ENCODE measurements at places on chromosomes 4 and X.

DNA sequence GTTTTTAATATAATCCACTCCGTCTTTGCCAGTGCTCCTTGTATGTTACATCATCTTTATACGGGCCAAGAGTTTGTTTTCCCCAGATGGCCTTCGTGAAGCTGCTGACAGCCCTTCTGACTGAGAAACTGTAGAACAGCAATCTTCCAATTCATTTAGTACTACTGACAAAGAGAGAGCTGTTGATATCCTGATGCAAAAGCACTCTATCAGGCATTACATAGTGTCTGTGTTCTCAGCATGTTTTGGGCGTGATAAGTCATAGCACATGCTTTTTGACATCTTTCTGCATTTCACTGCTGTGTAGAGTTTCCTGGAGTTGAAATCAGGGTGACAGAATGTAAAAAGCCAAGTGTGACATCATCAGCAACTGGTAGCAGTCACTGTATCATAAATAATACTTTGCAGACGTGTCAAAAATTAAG lies 746.3 kb upstream of the FAM241A start:
- no peak for DNase-seq

- DNase-seq = no peak
Observed at GRCh38 chr4:179631321-179631720, 2189.1 kb upstream of the AGA start.

DNA sequence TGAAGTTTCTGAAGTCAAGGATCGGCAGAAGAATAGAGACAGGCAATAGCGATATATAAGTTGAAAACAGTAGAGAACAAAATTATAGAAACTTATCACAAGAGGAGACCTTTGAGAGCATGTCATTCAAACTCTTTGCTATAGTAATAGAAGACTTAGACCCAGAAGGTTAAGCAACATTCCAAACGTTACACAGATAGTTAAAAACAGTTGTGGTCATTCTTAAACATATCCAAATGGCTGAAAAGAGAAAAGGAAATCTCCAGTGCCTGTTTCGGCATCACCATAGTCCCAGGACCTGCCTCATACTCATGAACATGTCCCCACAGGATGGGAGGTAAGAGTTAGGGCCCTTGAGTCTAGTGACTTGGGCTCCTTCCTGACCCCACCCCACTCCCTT lies 258.1 kb upstream of the NOCT start:
- DNase-seq = no peak

GRCh38 chrX:121160987-121161386 lies 113.6 kb downstream of the GLUD2 start:
- no peak for DNase-seq

GRCh38 chr4:110480746-110481271 lies 4.9 kb downstream of the ENPEP start:
- no peak for DNase-seq

DNA sequence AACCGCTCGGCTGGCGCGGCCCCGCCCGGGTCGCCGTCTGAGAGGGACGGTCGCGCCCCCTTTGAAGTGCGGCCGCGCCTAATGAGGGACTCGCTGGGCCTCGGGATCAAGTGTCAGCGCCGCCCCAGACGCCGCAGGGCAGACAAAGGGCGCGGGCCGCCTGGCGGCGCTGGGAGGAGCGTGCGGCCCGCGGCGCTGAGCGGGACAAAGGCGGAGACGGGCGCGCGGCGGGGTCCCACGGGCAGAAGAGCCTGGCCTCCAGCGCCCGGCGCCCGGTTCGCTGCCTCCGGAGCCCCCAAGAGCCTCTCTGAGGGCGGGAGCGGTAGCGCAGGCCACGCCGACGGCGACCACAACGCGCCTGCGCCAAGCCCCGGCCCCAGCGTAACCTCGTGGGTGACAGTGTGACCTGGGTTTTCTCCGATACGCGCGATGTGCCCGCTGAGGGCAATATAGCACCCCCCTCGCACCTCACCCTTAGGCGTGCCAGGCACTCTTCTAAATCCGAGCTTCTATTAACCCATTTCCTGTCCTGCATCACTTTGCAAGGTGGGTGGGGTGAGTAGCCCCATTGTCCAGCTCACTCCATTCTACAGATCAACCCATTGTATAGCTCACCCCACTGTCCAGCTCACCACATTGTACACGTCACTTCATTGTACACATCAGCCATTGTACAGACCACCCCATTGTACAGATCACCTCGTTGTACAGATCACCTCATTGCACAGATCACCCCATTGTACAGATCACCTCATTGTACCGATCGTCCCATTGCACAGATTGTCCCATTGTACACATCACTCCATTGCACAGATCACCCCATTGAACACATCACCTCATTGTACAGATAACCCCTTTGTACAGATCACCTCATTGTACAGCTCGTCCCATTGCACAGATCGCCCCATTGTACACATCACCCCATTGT lies 33.7 kb upstream of the STX18 start:
- DNase-seq = peak; percentile 50

GRCh38 chrX:153557618-153558355 lies 40.3 kb downstream of the ATP2B3 start:
- no peak for DNase-seq

DNA sequence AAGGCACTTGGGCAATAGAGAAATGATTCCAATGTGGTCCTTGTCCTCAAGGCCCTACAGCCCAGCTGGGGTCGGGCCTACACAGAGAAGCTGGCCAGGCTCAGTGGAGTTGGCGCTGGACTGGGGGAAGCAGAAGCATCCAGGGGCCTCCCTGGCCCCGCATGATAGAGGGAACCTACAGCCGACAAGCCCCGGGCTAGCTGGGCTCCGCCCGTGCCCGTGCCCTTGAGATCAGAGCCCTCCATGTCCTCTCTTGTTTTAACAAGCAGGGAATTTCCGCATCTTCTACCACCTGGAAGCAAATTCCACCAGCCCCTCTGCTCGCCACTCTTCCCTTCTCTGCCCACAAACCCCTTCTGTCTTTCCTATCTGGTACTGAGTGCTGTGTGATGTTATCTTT lies 31.6 kb downstream of the CYTL1 start:
- no peak for DNase-seq

DNA sequence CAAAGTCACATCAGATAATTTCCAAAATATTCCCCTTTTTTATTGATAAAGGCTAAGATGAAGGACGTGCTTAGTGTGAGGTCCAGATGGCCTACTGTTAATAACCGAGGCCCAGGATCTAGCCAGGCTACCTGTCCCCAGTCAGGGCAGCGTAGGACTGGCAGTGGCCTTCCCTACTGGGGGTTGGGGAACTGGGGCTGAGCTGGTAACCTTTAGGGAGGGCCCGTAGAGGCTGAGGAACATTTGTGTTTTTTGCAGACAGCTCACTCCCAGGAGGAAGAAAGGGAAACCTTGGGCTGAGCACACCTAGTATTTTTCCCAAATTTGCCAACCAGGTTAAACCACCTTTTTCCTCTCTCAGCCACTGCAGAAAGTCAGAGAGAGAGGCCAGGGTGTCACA lies 59.1 kb downstream of the KLF3 start:
- DNase-seq = no peak

GRCh38 chrX:130419263-130419662 lies 17.5 kb downstream of the RBMX2 start:
- no peak for DNase-seq

- DNase-seq = no peak
Observed at GRCh38 chr4:79688691-79689090, 280.7 kb upstream of the GK2 start.

- DNase-seq = no peak
Observed at GRCh38 chrX:70422851-70423341, at the start of gene GDPD2. Gene GDPD2, plus strand, starts transcription at chrX:70423314. Its CDS starts 1,671 bp downstream, at chrX:70424985.

DNA sequence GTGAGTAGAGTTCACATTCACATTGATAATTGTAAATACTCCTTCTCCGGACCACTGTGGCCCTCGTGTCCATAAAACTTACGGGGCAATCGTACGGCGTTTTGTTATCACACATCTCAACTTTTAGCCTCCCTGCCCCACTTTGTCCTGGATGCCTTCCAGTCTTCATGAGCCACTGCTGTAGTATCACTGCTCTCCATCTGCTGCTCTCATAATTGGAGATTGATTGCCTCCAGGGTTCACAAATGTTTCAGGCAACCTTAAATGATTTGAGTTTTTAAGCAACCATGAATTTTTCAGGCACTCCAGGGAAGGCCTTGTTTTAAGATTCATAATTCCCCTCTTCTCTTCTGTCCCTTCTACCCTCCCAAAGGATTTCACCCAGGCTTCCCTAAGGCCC lies 28.4 kb downstream of the ALPK1 start:
- no peak for DNase-seq

GRCh38 chrX:67961516-67961915 lies 417.7 kb downstream of the AR start:
- no peak for DNase-seq

DNA sequence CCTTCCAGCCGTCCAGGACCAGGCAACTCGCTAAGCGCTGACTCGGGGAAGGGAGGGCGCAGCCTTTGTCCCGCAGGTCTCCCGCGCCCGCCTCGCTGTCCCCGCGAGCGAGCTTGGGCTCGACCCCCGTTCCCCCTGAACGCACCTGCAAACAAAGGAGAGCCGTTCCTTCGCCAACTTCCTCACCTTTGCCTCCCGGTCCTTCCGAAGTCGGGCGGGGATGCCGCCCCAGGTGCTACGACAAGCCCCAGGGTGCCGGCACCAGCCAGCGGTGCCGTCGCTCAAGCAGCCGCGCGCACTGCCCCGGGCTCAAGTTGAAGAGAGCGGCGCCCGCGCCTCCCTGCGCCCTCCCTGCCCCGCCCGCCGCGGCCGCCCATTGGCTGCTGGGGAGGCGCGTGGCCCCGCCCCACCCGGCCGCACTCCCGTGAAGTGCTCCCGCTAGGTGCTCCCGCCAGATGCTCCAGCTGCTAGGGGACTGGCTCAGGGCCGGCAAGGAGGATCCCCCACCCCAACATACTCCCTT lies 107.1 kb downstream of the NSUN7 start:
- no peak for DNase-seq

DNA sequence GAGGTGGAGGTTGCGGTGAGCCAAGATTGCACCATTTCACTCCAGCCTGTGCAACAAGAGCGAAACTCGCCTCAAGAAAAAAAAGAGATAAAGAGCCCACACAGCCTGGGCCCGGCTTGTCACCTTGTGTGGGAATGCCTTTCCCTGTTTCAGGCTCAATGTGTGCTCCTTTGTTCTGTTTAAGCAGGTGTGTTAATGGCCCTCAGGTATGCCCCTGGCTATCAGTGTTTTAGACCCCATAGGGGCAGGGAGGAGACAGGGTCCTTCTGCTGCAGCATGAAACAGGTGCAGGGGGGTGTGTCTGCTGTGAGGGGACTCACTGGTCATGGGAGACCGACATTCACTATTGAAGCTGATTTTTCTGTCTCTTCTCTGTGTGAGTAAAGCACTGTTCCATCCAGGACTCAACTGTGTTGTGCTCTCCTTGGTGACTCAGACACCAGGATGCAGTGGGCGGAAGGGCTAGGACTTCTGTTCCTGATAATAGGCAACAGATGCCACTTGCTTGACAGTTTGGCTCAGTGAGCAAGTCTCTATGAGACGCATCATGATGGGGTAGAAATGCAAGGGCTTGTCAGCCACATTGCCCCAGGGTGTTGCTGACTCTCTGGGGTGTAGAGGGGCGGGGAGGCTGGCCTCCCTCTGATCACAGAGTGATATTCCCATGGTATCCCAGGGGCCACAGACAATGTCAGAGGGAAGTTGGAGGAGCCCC lies 15.6 kb upstream of the LAP3 start:
- no peak for DNase-seq

- no peak for DNase-seq
Observed at GRCh38 chr4:138037696-138038095, 204.5 kb downstream of the SLC7A11 start.

- no peak for DNase-seq
Observed at GRCh38 chrX:120464411-120464810, 4.7 kb downstream of the LAMP2 start.

GRCh38 chrX:45309096-45309495 lies 108.4 kb upstream of the DIPK2B start:
- DNase-seq = no peak

DNA sequence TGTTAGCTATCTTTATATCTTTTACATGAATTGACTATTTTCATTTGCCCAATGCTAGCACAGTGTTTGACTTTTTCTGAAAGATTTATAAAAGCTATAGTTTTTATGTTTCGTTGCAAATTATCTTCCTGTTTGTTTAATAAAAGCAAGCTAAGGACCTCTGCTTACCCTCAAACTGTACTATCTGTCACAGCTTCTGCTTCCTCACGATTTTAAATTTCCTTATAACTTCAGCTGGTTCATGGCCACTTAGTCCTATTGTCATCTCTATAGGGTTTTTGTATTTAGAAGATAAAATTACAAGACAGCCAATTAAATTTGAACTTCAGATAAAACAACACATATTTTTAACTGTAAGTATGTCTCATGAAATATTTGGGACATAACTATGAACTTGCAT lies 494.0 kb downstream of the PDGFC start:
- no peak for DNase-seq

- DNase-seq = no peak
Observed at GRCh38 chrX:10519761-10520160, 100.6 kb downstream of the MID1 start.

GRCh38 chr4:76689145-76689817 lies 208.7 kb downstream of the SOWAHB start:
- DNase-seq = no peak

DNA sequence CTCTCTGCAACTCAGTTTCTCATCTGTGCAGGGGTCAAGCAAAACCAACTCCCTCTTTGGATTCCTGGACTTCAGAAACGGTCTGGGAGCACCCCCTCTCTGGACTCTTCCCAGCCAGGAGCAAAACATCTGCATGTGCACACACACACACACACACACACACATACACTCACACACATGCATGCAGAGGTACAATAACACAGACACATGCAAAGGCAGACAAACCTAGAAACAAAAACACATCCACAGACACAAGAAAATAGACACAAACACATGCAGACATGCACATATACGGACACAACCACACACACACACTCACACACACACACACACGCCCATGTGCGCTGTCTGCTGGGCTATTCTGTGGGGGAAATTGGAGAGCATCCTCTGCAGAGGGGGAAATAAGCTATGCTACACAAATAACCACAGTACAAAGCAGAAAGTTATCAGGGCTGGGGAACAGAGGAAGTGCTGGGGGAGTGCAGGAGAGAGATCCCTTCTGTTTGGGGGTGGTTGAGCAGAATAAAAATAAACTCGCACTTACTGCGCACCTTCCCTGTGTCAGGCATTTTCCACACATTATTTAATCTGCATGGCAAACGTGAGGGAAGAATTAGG lies 19.9 kb downstream of the IQSEC2 start:
- DNase-seq = no peak

GRCh38 chrX:47560179-47560933 lies 649 bp upstream of the ARAF start:
- DNase-seq = no peak

DNA sequence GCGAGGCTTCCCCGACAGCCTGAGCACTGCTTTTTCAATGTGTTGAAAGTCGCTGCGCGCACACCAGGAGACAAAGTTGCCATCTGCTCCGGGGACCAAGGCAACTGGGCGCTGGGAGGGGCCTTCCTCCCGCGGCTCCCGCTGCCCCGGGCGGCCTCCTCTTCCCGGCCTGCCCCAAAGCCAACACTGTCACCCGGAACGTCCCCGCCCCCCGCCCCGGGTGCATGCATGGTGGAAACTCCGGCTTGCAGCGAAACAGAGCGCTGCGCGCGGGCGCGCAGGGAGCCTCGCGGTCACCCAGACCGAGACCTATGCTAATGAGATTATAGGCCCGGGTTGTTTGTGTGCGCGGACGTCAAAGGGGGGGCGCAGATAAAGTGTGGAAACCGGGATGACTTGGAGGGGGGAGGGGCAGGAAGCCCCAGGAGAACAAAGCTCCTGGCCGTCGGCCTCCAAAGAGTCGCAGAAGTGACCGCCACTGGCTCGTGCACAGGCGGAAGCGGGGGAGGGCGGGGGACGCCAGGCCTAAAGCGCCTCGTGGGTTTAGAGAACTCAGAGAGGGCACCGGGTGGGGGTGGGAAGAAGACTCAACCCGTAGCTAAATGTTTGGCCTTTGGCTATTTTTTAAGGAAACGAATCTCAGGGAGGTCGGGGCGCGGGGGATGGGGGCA lies 88.8 kb downstream of the BCOR start:
- DNase-seq = no peak
